Ascending aorta (tissue), 2 donors: ENCODE measurements at places on chromosomes 16 and 17. TPM values are rescaled to one million over a fixed set of nuclear protein-coding genes. Genes with fewer than 3 reads are reported as not detected.

The KIFC3 gene
- 54.9 TPM for total RNA-seq

The PRR11 gene
- 0.11 TPM for total RNA-seq

The KRT40 gene
- total RNA-seq, result not detected

- H3K4me1 ChIP-seq, result peaks cover 7% of the 10 kb centered on the region
- no peak overlapping the region for H3K4me3 ChIP-seq
- DNase-seq, result no peak
- peak overlapping the region; percentile 73 for H3K27ac ChIP-seq
- H3K27me3 ChIP-seq, result no peaks in the 10 kb centered on the region
Observed at GRCh38 chr17:57662041-57662440, 83.1 kb downstream of the CCDC182 start.

DNA sequence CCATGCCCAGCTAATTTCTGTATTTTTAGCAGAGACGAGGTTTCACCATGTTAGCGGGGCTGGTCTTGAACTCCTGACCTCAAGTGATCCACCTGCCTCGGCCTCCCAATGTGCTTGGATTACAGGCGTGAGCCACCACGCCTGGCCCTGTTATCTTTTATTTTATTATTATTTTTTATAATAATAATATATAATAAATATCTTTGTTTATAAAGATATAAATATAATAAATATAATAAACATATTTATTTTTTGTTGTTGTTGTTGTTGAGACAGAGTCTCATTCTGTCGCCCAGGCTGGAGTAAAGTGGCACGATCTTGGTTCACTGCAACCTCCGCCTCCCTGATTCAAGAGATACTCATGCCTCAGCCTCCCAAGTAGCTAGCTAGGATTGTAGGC is 7.0 kb upstream of the RNF157 start:
- H3K27ac ChIP-seq, result no peak overlapping the region
- no peaks in the 10 kb centered on the region for H3K4me1 ChIP-seq
- H3K27me3 ChIP-seq, result no peaks in the 10 kb centered on the region

GRCh38 chr17:81456798-81457197 is 55.8 kb downstream of the ACTG1 start:
- peaks cover 50% of the 10 kb centered on the region for H3K36me3 ChIP-seq
- no peak for DNase-seq
- no peak overlapping the region for H3K4me3 ChIP-seq

- H3K27ac ChIP-seq, result no peak overlapping the region
- H3K4me1 ChIP-seq, result peaks cover 15% of the 10 kb centered on the region
- no peak overlapping the region for H3K4me3 ChIP-seq
- H3K27me3 ChIP-seq, result no peaks in the 10 kb centered on the region
- no peak for DNase-seq
Observed at GRCh38 chr16:645852-646678, 3.1 kb upstream of the WDR90 start.

GRCh38 chr17:2723997-2724783 is 12.6 kb upstream of the CLUH start:
- H3K4me3 ChIP-seq, result peak overlapping the region; percentile 31
- no peak overlapping the region for H3K27ac ChIP-seq
- no peaks in the 10 kb centered on the region for H3K36me3 ChIP-seq
- DNase-seq, result no peak

GRCh38 chr16:46929378-46930332 is 43.8 kb downstream of the DNAJA2 start:
- no peak for DNase-seq
- peaks cover 2% of the 10 kb centered on the region for H3K36me3 ChIP-seq
- H3K4me3 ChIP-seq, result no peak overlapping the region
- no peaks in the 10 kb centered on the region for H3K4me1 ChIP-seq
- no peaks in the 10 kb centered on the region for H3K27me3 ChIP-seq
- H3K27ac ChIP-seq, result no peak overlapping the region

DNA sequence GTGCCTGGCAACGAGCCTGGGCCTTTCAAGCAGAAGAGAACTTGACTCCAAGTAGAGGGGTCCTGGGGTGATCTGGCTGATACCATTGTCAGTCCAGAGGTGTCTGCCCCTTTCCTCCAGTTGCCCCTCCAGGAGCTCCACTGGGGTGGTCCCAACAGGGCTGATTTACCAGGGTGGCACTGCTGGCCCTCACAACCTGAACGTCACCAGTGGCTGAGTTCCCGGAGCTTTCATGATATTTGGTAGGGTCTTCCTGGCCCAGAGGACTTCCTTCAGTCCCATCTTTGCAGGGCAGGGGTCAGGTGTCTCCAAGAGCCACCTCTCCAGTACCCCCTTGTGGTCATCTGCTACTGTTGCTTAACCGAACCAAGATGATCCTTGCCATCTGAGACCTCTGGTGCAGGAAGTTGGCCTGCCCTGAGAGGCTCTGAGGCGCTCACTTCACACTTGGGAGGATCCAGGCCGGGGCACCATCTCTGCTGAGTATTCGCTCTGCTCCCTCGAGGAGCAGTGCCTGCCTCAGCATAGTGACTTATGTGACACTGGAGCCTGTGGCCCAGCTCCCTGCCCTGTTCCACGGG is 3.5 kb downstream of the LIMD2 start:
- H3K36me3 ChIP-seq, result peaks cover 32% of the 10 kb centered on the region
- H3K4me3 ChIP-seq, result no peak overlapping the region
- peak overlapping the region; percentile 32 for H3K27ac ChIP-seq
- peaks cover 6% of the 10 kb centered on the region for H3K4me1 ChIP-seq

- no peaks in the 10 kb centered on the region for H3K27me3 ChIP-seq
- no peak overlapping the region for H3K27ac ChIP-seq
- peaks cover 6% of the 10 kb centered on the region for H3K36me3 ChIP-seq
- H3K4me3 ChIP-seq, result no peak overlapping the region
- no peaks in the 10 kb centered on the region for H3K4me1 ChIP-seq
- no peak for DNase-seq
Observed at GRCh38 chr17:60645918-60646523, 31.6 kb upstream of the BCAS3 start.

DNA sequence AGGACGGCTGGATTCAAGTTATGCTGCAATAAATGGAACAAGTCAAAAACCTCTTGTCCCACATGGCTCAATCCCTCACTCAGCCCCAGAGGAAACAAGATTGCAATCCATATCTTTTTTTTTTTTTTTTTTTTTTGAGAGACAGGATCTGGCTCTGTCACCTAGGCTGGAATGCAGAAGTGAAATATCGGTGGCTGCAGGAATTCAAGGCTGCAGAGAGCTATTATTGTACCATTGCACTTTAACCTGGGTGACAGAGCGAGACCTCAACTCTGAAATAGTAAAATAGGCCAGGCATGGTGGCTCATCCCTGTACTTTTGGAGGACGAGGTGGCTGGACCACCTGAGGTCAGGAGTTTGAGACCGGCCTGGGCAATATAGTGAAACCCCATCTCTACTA is 2.7 kb upstream of the PDE6G start:
- peaks cover 5% of the 10 kb centered on the region for H3K27me3 ChIP-seq
- H3K36me3 ChIP-seq, result no peaks in the 10 kb centered on the region
- DNase-seq, result no peak
- H3K4me3 ChIP-seq, result no peak overlapping the region

DNA sequence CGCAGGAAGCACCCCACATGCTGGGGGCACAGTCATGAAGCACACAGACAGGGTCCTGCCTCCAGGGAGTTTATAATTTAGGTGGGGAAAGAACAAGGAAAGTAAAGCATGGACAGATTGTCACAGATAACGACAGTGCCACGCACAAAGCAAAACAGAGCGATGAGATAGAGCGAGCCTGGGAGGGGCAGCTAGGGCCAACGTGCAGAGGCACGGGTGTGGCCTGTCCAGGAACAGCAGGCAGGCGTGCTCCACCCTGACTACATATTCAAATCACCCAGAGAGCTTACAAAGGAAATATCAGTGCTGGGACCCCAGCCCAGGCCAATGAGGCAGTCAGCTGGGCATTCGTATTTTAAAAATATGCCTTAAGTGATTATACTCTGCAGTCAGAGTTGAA is 16.8 kb downstream of the LGALS9 start:
- H3K27ac ChIP-seq, result no peak overlapping the region
- H3K4me3 ChIP-seq, result no peak overlapping the region
- H3K27me3 ChIP-seq, result no peaks in the 10 kb centered on the region
- DNase-seq, result no peak

- no peak overlapping the region for H3K27ac ChIP-seq
- no peak overlapping the region for H3K4me3 ChIP-seq
- H3K4me1 ChIP-seq, result no peaks in the 10 kb centered on the region
Observed at GRCh38 chr16:66968847-66969246, 7.8 kb downstream of the CES3 start.

- H3K4me1 ChIP-seq, result peaks cover 6% of the 10 kb centered on the region
- no peak overlapping the region for H3K4me3 ChIP-seq
- no peaks in the 10 kb centered on the region for H3K27me3 ChIP-seq
- no peaks in the 10 kb centered on the region for H3K36me3 ChIP-seq
- DNase-seq, result no peak
Observed at GRCh38 chr16:85584267-85584666, 28.9 kb upstream of the GSE1 start.

DNA sequence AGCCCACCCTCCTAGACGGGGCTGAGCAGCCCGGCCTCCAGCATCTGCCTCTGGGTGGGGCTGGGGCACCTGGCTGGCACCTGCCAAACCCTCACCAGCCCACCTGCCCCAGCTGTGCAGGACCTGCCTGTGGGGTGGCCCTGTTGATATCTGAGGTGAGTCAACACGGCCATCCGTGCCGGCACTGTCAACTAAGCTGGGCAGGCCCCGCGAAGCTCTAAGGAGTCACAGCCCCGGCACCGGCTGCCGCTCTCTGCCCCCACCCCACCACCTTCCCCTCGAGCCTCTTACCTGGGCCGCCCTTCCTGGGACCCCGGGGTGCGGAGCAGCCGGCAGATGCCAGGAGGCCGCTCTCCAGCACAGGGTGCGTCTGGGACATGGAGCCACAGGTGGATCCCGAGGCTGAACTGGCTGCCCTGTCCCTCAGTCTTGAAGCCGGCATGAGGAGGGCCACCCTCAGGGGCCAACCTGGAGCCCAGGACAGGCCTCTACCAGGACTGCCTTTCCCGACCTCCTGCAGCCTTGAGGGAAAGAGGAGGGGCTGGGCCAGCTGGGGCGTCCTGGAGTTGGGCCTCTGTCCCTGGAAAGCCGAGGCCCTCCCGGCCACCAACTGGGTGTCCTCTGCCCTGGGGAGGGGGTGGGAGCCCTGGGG is 515 bp downstream of the CBFA2T3 start:
- DNase-seq, result no peak
- H3K4me3 ChIP-seq, result no peak overlapping the region
- H3K27ac ChIP-seq, result no peak overlapping the region
- no peaks in the 10 kb centered on the region for H3K27me3 ChIP-seq

GRCh38 chr16:67148656-67149275 is 2.0 kb downstream of the B3GNT9 start:
- H3K4me3 ChIP-seq, result no peak overlapping the region
- H3K4me1 ChIP-seq, result peaks cover 8% of the 10 kb centered on the region
- no peaks in the 10 kb centered on the region for H3K27me3 ChIP-seq

DNA sequence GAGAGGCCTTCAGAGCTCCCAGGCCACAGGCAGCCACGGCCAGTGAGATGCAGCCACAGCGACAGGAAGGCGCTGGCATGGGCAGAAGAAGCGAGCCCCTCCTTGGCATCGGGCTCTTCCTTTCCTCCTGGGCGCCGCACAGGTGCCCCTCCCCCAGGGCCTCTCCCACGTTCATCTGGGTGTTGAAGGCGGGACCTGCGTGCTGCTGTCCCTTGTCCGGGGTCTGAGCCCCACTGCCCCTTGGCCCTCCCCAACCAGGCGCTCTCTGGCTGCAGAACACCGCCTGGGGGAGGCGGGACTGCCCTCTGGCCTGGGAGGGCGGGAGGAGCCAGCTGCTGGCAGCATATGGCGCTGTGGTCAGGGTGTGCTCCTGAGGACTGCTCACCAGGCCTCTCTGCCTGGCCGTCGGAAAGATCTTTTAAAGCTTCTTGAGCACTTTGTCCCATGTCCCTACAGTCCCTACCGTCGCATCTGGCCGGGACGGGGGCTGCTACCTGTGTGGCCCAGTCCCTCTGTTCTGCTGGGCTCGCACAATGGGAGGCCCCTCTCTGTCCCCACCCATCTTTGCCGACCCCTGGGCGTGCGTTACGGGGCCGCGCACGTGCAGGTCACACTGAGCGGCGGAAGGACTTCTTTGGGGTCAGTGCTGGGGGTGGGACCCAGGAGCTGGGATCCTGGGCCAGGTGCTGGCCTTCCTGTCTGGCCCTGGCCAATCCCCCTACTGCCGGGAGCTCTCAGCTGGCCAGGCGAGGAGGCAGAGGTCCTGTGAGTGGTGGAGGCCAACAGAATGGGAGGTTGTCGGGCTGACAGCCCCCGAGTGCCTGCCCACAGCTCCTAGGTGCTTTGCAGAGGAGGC is 1.7 kb downstream of the SLC25A10 start:
- DNase-seq, result no peak
- H3K4me3 ChIP-seq, result no peak overlapping the region
- H3K27me3 ChIP-seq, result no peaks in the 10 kb centered on the region

- H3K36me3 ChIP-seq, result peaks cover 15% of the 10 kb centered on the region
- H3K27ac ChIP-seq, result peak overlapping the region; percentile 83
Observed at GRCh38 chr16:2036200-2036966, 9.7 kb downstream of the NHERF2 start.
